ENCODE measurements at places on chromosomes 5 and 9.

DNA sequence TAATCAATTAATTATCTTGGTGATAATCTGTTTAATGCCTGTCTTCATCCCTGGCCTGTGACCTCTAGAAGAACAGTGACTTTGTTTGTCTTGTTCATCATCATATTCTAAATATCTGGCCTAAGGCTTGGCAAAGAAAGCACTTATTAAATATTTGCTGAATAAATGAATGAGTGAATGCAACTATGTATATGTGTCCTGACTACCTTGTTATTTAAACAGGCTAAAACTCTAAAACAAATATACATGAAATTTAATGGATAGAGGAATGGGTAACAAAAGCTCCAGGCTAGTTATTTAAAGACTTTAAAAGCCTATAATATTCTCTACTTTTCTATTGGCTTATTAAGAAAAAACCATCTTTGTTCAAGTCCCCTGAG, 91.7 kb upstream of the CER1 start:
- no peak for DNase-seq

DNA sequence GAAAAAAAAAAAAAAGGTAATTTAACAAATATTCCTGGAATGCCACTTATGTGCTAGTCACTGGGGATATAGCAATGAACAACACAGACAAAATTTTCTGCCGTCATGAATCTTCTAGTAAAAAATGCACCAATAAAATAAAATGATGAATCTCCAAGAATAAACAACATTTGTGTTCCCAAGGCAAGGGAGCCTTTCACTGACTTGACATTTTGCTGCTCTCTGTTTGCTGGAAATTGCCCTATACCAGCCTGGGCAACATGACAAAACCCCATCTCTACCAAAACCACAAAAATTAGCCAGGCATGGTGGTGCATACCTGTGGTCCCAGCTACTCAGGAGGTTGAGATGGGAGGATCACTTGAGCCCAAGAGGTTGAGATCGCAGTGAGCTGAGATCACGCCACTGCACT, 64.5 kb upstream of the ERBIN start:
- DNase-seq, result no peak

DNA sequence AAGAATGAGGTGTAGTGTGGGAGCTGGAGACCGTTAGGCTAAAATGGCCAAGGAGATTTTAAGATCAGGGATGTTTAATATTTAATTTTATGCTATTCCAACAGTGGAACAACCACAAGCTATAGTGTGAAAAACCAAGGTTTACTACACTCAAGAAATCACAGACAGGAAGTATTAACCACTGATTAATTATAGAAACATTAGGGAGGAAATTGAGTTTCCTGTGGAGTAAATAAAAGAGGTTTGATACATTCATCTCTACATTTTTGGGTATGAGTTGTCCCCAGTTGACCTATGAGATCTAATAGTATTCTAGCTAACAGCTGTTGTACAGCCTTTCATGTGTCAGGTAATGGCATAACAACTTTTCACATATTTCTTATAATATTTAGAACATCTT, 103.7 kb upstream of the MPDZ start:
- no peak for DNase-seq

- DNase-seq, result no peak
These were observed 165.2 kb downstream of the MAPKAP1 start for GRCh38 chr9:125541840-125542243.

DNA sequence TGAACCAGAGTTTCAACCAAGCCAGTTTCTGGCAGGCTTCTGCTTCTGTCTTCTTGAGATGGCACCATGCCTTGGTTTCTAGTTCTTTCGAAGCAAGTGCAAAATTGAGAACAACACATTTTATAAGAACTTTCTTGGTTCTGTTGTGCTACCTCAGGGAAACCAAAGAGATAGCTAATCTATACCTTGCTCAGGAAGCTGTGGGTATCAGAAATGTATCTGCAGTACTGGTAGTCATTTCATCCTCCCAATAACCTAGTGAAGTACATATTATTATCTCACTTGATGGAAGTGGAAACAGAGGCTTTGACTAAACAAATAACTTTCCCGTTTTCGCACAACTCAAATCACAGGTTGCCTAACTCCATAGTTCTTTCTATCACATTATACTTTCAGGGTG, 246.6 kb downstream of the ENC1 start:
- DNase-seq, result no peak

- DNase-seq, result peak; percentile 34
These were observed 177.2 kb downstream of the GADD45G start for GRCh38 chr9:89781838-89782540.

DNA sequence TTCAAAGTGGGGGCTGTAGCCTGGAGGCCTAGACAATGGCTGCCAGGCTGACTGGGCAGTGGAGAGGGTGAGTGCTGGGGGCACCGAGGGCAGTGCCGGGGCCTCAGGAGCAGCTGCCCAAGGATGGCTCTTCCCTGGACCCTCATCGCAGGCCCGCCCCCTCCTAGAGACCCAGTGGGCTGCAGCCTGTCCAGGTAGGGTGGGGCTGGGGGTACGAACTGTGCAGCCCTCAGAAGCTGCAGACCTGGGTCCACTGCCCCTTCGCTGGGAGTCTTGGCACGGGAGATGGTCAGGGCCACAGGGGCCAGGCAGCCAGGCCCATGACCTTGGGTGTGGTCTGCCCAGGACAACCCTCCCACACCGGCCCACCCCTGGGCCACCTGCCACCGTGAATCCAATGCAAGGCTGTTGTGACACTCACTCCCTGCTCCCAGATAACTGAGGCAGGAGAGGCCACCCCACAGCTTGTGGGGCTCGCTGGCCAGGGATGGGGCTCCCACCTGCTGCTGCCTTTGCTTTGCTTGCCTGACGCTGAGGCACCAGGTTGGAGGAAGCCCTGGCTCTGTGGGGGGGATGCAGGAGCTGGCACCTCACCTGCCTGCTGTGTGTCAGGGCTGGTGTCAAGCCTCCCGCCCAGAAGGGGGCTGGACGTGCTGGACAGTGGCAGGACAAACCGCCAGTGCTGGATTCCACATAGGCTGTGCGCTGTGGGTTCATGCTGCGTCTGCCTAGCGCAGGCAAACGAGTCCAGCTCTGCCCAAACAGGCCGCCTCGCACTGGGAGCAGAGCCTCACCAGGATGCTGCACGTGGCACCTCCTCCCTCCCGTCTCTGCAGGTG, 23.1 kb upstream of the SLC9A3 start:
- no peak for DNase-seq

GRCh38 chr5:124960266-124960665, 213.8 kb upstream of the ZNF608 start:
- no peak for DNase-seq

DNA sequence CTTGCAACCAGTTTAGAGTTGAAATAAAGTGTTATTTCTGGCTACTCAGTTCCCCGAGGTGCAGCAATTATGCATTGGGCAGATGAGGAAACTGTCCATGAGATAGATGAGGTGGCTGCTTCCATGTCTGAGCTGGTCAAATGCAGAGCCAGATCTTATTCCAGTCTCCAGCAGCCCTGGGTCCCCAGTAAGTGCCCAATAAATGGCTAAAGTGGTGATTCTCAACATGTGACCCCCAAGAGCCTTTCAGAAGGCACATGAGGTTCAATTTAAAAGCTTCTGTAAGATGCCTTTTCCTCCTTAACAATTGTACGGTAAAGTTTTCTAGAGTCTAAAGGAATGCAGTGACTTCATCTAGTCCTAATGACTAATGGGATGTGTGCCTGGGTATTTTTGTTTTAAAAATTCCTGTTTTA, 17.5 kb downstream of the ATOX1 start:
- no peak for DNase-seq

GRCh38 chr5:11300736-11301135, 539.7 kb upstream of the DAP start:
- no peak for DNase-seq

DNA sequence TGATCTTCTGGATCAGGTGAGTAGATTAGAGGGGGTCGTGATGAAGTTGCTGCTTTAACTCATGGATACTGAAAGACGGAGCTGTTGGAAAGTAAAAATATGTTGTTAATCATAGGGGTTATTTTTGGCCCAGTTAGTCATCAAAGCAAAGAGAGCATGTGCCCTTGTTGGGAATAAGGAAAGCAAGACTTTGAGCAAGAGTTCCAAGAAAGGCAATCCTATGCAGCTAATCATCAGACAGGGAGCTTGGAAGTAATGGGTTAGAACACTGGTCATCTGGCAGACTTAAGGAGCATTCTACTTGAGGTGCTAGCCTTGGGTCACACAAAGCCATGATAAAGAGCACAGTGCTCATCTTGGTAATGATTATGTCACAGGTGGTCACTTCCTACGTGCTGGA, 18.3 kb downstream of the ASPN start:
- no peak for DNase-seq

GRCh38 chr5:14491015-14491915, 90.3 kb upstream of the OTULINL start:
- no peak for DNase-seq

GRCh38 chr5:91754990-91755389, 371.9 kb upstream of the ARRDC3 start:
- DNase-seq, result no peak

GRCh38 chr9:95724253-95724991, 151.1 kb upstream of the ERCC6L2 start:
- DNase-seq, result no peak

- peak; percentile 88 for DNase-seq
These were observed 616.4 kb upstream of the NUDT12 start for GRCh38 chr5:104178829-104179456.

DNA sequence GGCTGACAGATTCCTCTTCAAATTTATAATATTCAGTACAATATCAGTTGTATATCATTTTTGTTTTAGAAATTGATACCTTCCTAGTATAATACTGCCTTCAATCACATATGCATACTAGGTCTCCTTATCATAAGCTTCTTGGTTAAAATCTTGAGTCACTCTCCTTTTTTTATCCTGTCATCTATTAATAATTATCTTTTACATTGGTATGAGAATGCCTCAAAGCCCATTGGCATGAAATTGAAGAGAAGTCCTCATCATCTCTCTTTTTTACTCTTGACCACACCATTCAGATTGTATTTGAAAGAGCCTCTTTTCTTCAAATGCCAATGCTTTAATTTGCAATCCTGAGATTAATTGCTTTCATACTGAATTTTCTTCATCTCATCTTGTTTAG, 810.3 kb downstream of the BRINP1 start:
- DNase-seq, result no peak

All from OCI-M1 (cell line).